ENCODE measurements at places on chromosomes 7 and 10.

- DNase-seq, result no peak
These were observed 40.4 kb downstream of the NPVF start for GRCh38 chr7:25187932-25188331.

DNA sequence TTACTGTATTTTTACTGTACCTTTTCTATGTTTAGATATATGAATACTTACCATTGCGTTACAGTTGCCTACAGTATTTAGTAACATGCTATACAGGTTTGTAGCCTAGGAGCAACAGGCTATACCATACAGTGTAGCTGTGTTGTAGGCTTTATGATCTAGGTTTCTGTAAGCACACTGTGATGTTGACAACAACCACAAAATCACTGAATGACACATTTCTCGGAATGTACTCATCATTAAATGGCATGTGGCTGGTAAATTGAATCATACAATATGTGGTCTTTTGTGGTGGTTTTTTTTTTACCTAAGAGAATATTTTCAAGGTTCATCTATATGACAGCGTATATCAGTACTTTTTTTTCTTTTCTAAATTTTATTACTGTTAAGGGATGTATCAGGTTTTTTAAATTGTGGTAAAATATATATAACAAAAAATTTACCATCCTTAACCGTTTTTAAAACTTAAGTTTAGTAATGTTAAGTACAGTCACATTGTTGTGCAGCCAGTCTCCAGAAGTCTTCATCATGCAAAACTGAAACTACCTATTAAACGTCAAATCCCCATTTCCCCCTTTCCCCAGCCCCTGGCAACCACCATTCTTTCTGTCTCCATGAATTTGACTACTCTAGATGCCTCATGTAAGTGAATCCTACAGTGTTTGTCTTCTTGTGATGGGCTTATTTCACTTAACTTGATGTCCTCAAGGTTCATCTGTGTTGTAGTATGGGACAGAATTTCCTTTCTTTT lies 21.5 kb downstream of the BTAF1 start:
- DNase-seq, result no peak

GRCh38 chr10:44261710-44262455 lies 123.0 kb downstream of the CXCL12 start:
- no peak for DNase-seq

DNA sequence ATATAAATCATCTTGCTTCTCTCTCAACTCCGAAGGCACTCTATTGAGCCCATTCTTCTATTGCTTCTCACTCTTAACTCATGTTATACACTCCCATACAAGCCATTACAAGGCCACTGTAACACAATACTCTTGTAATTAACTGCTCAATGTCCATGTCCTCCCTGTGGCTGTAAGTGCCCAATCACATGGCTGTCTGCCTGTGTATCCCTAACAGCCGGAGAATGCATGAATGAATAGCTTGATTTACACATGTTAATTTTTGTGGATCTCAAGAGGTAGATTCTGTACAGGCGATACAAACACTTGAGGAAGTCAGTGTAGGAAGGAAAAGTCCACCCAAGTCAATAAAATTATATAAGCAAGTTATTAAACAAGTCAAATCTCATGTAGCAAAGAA lies 215.6 kb downstream of the DOCK4 start:
- no peak for DNase-seq

- DNase-seq, result no peak
These were observed 109.8 kb downstream of the GLI3 start for GRCh38 chr7:42127232-42127622.

GRCh38 chr10:82942286-82943099 lies 1067.5 kb downstream of the NRG3 start:
- no peak for DNase-seq

GRCh38 chr10:34299105-34299611 lies 515.9 kb downstream of the PARD3 start:
- DNase-seq, result no peak

DNA sequence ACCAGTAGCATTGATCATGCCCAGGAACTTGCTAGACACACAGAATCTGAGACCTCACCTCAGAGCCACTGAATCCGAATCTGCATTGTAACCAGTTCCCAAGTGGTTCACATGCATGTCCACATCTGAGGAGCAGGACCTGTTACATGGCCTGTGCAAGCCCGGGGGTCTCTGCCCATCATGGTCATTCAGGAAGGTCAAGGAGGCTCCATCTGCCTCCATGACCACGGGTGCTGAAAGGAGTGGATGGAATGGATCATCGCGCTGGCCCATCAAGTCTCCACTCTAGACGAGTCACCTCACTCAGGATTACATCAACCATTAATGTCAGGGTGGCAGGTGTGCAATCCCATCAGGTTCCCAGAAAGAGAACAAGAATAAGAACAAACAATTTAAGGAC lies 85.8 kb upstream of the ADAM12 start:
- no peak for DNase-seq

- DNase-seq, result no peak
These were observed 53.8 kb downstream of the KCTD7 start for GRCh38 chr7:66682350-66683093.

Measured in esophagus squamous epithelium (tissue), 5 donors.